Stimulated activated CD8-positive, alpha-beta memory T cell treated with anti-CD3 and anti-CD28 coated beads, Interleukin-4, amount 100 ng/mL, for 1 hour (primary cell): ENCODE measurements at places on chromosomes 6 and 20.
A peak's percentile ranks its signal among the peaks of the same experiment; 100 is the strongest.

- peak; percentile 13 for DNase-seq
These were observed 58.4 kb downstream of the GJA10 start for GRCh38 chr6:89952686-89953085.

- DNase-seq: no peak
These were observed 82.3 kb upstream of the CLDN20 start for GRCh38 chr6:155181498-155181897.

DNA sequence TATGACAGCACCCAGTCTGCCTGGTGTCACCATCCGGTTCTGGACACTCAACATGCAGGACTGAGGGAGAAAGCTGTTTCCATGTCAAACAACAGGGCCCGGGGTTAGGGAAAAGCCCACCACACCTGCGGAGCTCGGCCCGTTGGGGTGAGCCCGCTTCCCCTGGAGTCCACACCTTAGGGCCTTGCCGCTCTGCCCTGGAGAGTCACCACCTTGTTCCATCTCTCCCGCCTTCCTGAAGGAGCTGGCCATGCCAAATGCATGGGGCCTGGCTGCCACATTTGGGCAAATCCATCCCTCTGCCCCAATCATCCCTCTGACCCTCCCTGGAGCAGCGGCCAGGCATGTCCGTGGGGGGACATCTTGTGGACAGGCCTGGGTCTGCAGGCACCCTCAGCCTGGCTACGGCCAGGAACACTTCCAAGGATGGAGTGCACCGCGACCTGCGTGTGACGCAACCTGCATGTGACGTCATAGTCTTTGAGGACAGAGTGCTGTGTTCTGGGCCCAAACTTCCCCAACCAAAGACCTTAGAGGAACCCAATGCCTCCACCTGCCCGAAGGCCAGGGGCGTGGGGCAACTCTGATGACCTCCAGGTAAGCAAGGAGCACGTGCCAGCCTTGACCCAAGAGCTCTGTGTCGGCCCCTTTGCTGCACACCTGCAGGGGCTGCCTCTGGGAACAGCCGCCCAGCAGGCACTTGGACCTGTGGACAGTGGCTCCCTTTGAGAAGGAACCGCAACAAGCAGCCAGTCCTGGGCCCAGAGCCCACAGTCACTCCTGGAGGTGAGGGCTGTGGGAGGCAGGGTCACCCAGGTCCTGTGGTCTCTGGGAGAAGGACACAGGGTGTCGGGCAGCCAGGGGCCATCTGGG is 1.7 kb downstream of the CABLES2 start:
- no peak for DNase-seq

GRCh38 chr6:7267466-7268091 is 45.4 kb downstream of the SSR1 start:
- no peak for DNase-seq

DNA sequence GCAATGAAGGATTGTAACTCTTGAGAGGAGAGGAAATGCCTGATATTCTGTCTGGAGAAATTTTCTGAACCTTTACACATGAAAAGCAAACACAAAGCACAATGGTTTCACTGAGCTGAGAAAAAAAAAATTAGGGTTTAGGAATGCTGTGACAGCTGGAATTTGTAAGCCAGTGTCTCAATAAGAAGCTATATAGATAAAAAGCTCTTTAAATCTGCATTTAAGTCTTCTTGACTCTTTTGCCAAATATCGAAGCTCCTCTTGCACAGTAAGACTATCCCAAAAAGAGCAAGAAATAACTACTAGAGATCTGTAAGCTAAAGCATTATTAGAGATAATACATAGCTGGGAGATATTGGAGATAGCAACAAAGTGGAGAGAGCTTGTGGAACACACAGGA is 1334.0 kb upstream of the CITED2 start:
- DNase-seq: no peak

DNA sequence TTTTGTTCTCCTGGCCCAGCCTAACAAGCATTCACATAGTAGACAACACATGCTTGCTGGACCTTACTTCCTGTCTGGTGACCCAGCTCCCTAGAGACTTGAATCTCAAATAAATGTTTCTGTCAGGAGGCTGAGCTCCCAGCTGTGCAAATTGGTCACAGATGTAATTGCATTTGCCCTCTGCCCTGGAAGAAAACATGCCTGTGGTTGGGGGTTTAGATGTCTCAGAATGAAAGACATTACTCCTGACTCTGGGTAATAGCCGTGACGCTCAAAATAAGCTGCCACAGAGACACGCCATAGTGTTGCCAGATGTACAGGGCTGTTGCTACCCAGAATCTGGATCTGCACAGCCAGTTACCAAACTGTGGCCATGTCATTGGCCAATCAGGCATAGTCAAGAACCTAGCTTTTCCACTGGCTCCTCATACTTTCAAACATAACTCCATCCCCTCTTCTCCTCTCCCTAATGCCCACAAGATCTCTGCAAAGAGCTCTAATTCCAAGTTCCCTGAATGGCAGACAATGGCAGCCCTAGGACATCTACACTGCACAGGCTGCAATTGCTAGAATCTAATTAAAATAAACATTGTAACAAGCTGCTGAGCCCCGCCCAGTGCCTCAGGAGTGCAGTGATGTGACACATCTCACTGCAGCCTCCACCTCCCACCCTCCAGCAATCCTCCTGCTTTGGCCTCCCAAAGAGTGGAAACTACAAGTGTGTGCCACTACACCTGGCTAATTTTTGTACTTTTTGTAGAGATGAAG is 32.8 kb upstream of the GMPR start:
- DNase-seq: no peak

GRCh38 chr6:146331013-146331412 is 212.6 kb upstream of the RAB32 start:
- DNase-seq: no peak

- no peak for DNase-seq
These were observed 122.7 kb downstream of the GFRAL start for GRCh38 chr6:55450005-55450404.

DNA sequence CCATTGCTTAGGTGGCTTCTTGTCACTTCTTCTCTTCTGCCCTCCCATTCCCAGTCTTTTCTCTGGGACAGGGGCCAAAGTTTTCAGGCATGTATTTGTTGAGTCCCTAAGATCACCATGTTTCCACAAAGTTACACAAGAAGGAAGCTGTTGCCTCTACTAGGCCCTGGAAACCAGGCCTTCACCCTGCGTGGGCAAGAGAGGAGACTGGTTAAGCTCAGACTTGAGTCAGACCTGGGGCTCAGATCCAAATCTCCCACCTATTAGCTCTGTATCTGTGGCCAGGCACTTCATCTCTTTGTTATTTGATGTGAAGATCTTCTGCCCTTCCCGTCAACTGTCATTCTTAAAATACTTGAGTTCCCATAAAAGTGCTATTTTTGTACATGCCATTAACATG is 154.6 kb downstream of the SASH1 start:
- no peak for DNase-seq

GRCh38 chr6:168189200-168190013 is 110.4 kb upstream of the FRMD1 start:
- no peak for DNase-seq

DNA sequence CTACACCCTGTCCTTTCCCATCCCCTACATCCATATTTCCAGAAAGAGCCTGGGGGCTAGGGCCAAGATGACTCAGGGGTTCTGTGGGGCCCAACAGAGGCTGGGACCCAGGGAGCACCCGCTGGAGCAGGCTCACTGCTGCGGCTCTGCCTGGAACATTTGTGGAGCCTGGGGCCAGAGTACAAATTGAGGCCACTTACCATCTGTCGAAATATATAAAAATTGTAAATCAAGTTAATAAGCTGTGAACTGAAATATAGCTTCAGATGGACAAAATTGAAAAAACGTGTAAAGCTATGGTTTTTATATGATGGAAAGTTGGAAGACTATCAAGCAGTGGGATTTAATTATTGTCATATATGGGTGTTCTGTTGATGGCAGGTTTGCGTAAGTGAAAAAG is 82.9 kb upstream of the ATXN1 start:
- DNase-seq: no peak

- DNase-seq: no peak
These were observed 369.1 kb downstream of the MAFB start for GRCh38 chr20:40319741-40320516.

GRCh38 chr6:31239854-31240253 is 32.0 kb downstream of the HLA-C start:
- no peak for DNase-seq

- DNase-seq: no peak
These were observed 28.2 kb upstream of the SNAP25 start for GRCh38 chr20:10190456-10190855.

GRCh38 chr6:152634773-152635172 is 2.4 kb downstream of the SYNE1 start:
- no peak for DNase-seq

- no peak for DNase-seq
These were observed 501.1 kb downstream of the PTPRT start for GRCh38 chr20:42688576-42688975.

- no peak for DNase-seq
These were observed 9.1 kb downstream of the OCSTAMP start for GRCh38 chr20:46541229-46541935.

DNA sequence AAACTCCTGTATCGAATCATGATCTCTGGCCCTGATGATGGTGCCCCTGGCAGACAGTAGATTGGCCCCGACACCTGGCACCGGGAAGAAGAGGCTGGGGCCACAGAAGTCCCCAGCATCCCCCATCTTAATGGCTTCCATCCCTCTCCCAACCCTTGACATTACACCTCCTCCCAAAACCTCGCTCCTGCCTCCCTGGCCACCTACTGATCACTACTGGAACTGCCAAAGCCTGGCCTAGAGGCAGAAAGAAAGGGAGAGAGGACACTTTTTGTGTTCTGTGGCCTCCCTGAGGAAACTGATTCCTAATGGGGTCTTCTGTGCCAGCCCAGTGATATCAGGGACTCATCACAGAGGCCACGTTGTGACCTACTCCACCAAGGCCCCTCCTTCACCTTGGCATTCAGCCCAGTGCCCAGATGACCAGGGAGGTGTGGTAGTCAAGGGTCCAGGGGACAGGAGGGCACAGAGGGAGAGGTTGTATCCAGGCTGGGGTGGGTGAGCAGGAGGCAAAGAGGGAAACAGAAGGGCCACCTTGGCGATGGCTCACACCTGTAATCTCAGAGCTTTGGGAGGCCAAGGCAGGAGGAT is 6.1 kb downstream of the C20orf173 start:
- no peak for DNase-seq
